ENCODE measurements at places on chromosomes 3 and 15.

GRCh38 chr15:56775641-56776040, 42.3 kb upstream of the ZNF280D start:
- DNase-seq: no peak

GRCh38 chr3:148512648-148513047, 185.1 kb upstream of the AGTR1 start:
- DNase-seq: no peak

- no peak for DNase-seq
Observed at GRCh38 chr15:65621638-65622037, at the start of gene SLC24A1. Gene SLC24A1 (plus strand): TSS chr15:65621938. CDS start chr15:65624081, 2,143 bp downstream.

- no peak for DNase-seq
Observed at GRCh38 chr15:41284427-41285177, 47.8 kb downstream of the OIP5 start.
